ENCODE measurements at places on chromosomes 6 and 20.

- no peak for DNase-seq
These were observed 176.3 kb downstream of the KCNQ5 start for GRCh38 chr6:72798196-72798595.

- no peak for DNase-seq
These were observed 103.6 kb upstream of the SGK1 start for GRCh38 chr6:134421501-134421900.

DNA sequence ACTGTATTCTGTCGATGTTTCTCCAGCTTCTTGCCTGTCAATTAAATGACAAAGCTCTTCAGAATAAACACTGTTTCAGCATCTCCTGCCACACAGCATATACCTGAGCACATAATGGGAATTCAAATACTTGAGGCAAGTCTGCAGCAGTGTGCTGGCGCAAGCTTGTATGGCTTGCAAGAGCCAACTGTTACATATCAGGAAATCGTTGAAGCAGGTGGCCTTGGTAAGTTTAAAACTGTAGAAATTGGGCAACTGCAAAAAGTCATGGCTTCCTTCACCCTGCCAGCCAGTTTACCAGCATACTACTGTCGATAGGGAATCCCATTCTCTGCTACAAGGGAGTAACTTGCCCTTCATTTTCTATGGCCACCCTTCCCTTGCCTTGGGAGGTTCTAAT lies 23.0 kb downstream of the CPNE1 start:
- DNase-seq = no peak

DNA sequence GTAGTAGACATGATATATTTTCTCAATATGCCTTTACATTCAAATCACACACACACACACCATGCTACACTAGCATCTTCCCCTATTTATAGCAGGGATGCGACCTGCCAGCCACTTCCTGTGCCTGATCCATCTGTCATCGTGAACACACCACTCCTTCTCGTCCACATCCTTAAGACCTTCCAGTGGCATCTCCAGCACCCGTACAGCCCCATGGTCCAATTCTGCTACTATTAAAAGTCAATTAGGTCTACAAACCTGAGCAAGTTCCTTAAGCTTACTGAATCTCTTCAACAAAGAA lies 54.5 kb downstream of the KIF16B start:
- DNase-seq = no peak

All from T-helper 2 cell (primary cell).